Stimulated activated CD4-positive, alpha-beta T cell treated with anti-CD3 and anti-CD28 coated beads, Interleukin-15, amount 100 ng/mL, for 24 hours (primary cell): ENCODE measurements at places on chromosomes 7 and 10.

GRCh38 chr10:117014835-117015234, 9.8 kb upstream of the SHTN1 start:
- no peak for DNase-seq

DNA sequence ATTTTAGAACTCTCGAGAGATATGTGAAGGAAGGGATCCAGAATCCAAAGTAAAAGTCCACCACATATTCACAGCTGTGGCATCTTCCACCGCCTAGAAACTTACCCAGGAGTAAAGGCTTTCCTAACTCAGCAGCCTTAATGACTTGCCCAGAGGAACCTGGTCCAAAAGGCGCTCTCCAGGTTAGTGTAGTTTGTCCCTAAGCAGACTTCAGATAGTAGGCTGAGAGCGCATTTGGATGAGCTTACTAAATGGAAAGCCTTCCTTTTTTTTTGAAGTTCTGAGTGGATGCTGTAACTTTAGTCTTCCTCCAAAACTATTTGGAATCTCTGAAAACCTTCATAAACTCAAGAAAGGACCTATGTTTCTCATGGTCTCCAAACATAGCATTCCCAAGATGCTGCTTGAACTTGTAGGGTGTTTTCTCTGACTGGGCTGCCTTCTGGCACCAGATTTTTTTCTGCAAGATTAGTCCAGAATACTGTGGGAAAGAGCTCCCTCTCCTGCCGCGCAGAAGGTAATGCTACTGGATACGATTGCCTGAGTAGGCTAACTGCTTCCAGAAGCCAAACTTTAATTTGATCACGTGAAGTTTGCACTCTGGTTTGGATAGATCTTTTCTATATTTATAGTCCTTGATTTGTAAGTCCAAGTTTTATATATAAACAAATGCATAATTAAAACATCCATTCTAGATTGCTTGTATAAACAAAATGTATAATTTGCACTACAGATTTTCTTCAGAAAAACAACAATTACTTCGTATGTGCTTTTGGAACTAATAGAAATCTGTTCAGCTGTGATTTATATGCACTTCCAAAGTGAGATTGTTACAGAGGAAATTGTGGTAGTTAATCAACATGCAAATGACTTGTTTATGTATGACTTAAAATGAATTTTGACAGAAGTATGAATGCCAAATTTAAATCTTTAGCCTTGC, 19.6 kb upstream of the GPR37 start:
- DNase-seq: peak; percentile 28

- DNase-seq: no peak
Observed at GRCh38 chr10:108443636-108444035, 1279.1 kb upstream of the SORCS1 start.

DNA sequence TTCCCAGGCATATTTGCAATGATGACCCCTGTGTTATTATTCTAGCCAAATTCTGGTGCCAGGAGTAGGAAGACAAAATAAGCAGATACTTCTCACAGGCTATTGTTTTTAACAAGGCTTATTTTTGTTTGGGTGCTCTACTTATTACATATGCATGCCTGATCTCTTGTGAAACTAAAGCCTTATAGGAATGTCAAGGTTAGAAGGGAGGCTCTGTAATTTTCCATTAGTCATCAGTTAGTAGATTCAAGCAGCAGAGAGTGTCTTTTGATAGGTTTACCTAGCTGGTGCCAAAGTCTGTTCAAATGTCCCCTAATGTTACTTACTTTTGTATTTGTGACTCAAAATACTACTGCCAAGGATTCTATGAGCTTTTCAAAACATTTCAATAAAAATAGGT, 11.7 kb upstream of the TMEM106B start:
- no peak for DNase-seq

DNA sequence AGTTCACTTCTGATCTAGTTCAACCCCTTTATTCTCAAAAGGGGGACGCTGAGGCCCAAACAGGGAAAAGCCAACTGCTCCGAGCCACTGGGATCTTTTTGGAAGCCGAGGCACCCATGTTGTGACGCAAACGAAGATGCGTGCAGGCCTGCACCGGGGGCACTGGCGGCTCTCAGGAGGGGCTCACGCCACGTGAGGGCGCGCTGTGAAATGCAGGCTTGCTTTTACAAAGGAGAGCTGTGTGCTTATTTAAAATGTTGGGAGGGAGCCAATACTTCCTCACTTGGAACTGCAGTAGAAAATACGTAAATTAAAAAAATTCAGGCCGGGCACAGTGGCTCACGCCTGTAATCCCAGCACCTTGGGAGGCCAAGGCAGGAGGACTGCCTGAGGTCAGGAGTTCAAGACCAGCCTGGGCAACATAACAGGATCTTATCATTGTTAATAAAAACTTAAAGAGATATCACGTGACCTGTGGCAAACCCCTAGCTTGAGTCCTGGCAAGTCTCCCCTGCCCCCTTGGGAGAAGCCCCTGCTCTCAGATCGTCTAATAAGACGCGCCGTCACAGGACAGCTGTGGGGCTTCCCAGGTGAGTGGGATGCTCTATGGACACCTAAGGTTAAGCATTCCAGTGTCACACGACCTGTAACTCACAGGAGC, 16.3 kb downstream of the BRI3 start:
- no peak for DNase-seq

GRCh38 chr10:37895674-37896073, 38.3 kb upstream of the ZNF248 start:
- no peak for DNase-seq

DNA sequence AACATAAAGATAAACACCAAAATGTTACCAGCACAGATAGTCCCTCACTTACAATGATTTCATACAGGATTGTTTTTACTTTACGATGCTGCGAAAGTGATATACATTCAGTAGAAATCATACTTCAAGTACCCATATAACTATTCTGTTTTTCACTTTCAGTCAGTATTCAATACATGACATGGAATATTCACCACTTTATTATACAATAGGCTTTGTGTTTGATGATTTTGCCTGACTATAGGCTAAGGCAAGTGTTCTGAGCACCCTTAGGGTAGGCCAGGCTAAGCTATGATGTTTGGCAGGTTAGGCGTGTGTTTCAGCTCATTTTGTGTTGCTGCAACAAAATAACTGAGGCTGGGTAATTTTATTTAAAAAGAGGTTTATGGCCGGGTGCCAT, 155.0 kb downstream of the RTKN2 start:
- DNase-seq: no peak

DNA sequence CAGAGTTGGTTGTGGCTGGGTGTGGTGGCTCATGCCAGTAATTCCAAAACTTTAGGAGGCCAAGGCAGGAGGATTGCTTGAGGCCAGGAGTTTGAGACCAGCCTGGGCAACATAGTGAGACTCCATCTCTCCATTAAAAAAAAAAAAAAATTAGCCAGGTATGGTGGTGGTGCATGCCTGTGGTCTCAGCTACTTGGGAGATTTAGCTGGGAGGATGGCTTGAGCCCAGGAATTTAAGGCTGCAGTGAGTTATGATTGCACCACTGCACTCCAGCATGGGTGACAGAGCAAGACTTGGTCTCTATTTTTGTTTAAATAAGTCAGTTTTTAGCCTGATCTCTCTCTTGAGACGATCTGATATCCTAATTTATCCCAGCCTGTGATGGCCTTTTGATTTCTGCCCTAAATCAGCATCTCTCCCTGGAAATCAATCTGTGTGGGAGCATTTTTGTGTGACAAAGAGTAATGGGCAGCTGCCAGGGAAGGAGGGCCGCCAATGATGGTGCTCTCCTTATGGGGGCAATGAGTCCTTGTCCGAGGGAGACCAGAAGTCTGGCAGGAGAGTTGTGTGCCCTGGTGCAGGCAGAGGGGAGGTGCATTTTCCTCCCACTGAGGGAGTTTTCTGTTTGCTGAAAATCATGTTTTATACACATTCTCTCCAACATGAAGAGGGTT, 111.0 kb downstream of the NRP1 start:
- DNase-seq: no peak

GRCh38 chr10:110405380-110405779, 92.3 kb upstream of the DUSP5 start:
- DNase-seq: no peak

DNA sequence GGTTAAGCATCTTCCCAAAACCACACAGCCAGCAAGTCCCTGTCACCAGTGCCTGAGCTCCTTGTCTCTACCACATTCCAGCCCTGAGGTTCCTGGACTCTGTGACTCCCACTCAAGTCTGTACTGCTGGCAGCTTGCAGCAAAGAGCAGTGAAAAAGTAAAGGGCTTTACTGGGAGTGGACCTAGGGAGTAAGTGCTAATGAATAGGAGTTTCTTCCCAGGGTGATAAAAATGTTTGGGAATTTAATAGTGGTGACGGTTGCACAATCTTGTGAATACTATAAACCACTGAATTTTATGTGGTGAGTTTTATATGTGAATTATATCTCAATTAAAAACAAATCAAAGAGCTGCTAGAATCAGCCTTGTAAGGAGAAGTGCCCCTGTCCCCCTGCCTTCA, 22.6 kb downstream of the HSPA12A start:
- no peak for DNase-seq

- no peak for DNase-seq
Observed at GRCh38 chr10:77604941-77605351, 32.7 kb downstream of the KCNMA1 start.

GRCh38 chr7:70925411-70926115, 206.4 kb upstream of the GALNT17 start:
- no peak for DNase-seq

DNA sequence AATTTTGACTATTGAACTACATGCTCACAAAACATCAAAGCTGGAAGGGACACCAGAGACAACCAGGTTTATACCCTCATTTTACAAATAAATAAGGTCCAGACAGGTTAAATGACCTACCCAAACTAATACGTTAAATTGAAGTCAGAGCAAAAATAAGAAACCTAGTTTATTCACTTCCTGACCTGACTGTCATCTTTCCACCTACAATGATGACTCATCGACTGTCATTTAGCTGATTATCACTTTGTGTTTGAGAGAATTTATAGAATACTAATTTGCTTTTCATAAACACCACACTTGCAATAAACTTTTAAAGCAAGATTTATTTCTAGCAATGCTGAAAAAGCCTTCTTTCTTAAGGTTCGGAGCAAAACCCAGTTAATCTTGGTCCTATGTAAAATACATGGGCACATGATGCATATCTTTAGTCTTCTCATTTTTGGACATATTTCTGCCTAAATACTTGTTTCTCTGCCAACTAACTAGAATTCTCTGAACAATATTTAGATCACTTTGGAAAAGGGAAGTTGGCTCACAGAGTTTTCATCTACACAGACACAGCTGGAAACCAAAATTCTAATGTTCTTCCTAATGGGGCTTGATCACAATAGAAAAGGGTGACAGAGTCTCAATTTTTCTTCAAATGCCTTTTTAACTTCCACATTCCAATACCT, 16.7 kb upstream of the LRRN3 start:
- DNase-seq: no peak

GRCh38 chr10:133336577-133337369, at the start of gene CALY:
Gene CALY (minus strand): TSS chr10:133336896. CDS start chr10:133328989, 7,907 bp downstream.
- peak; percentile 74 for DNase-seq

DNA sequence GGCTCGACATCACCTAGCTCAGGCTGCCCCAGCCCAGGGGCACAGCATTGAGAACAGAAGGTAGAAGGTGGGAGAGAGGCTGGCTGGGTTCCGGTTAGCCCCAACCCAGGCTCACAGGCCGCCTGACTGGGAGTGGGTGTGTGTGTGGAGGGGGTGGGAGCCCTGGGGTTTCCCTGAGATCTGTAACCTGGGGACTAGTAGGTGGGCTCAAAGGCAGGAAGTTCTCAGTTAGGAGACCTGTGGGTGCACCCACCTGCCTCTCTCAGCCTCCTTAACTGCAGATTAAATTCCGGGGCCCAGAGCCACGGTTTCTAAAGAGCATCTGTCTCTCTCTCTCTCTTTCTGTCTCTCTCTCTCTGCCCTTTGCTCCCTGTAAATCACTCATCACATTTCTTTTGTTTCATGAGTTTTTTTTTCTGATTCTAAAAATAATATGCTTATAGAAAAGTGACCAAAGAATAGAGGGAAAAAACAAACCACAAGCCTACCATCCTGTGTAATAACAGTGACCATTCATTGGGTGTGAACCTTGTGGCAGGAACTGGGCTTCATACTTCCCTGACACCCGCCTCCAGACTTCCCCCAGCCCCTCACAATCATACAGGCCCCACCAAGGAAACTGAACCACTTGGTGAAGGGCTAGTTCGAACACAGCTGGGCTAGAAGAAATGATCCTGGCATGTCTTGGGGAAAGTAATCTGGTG, 83.4 kb upstream of the SMNDC1 start:
- peak; percentile 41 for DNase-seq

- DNase-seq: no peak
Observed at GRCh38 chr7:11750191-11750590, 81.8 kb downstream of the THSD7A start.

GRCh38 chr10:112768121-112768520, 181.9 kb upstream of the TCF7L2 start:
- no peak for DNase-seq

DNA sequence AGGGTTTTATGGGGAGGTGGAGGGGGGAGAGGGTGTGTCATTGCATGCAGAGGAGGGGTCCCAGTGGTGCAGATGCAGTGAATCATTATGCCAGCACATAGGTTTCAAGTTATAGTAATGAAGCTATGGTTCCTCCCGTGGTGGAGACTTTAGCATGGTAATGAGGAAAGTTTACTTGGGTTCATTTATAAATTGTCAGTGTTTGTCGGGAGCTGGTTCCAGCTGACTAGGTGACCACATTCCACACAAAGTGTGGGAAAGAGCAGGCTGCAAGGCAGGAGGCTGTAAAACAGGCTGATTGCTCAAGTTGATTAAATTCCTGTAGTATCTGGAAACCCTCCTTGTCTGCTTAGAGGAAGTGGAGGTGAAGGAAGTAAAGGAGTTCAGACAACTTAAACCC, 78.9 kb downstream of the SRI start:
- no peak for DNase-seq

DNA sequence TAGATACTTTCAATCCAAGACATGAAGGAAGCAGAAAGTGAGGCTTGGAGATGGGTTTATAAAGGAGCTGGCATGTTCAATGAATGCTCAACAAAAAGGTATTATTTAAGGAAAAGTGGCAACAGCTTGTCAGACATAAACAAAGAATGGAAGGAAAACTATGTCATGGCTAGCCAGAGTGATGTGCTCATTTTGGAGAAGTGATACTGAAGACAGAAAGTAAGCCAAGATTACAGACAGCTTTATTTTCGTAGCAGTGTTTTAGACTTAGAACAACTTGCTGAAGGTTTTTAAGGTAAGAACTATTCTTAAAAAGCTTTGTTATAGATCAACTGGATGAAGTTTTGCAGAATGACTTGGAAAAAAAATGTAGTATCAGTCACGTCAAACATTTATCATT, 160.5 kb upstream of the FERD3L start:
- no peak for DNase-seq

DNA sequence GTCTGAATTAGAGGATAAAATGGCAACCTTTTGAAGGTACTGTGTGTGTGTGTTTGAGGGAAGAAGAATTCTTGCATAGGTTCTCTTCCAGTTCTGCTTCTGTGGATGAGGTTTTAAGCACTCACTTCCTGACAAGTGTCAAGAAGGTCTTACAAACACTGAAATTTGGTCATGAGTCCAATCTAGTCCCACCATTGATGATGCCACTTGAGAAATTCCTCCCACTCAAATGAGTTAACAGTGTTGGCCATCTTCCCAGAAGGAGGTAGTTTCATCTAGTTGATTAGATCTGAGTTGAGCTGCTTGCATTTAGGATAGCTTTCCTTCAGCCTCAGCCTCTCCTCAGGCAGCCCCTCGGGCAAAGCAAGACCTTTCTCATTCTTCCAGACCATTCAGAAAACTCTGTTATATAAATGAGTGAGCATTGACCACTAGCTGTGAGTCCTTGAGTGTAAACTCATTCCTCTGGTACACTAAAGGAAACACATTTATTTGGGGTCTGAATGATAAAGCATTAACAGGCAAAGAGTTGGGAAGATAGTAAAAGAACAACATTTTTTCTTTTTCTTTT, 189.5 kb downstream of the TRIL start:
- no peak for DNase-seq
